ENCODE measurements at places on chromosomes 6 and 20.

DNA sequence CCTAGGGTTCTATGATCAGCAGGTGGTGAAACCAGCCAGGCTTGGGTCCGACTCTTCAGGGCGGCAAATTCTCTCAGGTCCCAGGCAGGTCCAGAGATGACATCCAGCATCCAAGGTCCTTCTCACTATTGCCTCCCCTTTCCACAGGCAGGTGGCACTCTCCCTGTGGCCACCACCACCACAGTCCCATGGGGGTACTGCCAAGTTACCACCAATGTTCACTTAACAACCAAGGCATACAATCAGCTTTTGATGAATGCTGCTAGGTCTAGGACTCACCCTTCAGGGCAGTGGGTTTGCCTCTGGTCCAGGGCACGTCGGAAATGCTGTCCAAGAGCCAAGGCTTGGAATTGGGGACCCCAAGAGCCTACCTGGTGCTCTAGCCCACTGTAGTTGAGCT, 40.4 kb upstream of the UTRN start:
- no peak for DNase-seq

- no peak for DNase-seq
These were observed 146.1 kb upstream of the LRFN2 start for GRCh38 chr6:40733290-40733689.

GRCh38 chr6:63821442-63821841, 185.8 kb downstream of the PHF3 start:
- DNase-seq = no peak

DNA sequence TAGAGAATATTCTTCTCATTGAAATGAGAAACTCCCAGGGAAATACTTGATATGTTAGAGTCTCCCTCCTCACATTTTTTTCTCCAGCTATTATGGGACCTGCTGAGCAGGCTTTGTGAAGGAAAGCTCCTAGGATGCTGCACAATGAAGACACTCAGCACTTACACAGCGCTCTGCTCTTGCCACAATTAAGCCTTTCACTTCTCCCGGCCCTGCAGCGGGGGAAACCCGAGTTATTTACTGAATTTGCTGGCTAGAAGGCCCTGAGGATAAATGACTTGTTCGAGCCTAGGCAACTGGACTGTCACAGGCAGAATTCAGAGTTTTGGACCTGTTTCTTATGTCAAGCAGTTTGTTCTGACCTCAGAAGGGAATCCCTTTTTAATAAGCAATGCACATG, 102.0 kb downstream of the MAP3K7 start:
- DNase-seq = no peak

DNA sequence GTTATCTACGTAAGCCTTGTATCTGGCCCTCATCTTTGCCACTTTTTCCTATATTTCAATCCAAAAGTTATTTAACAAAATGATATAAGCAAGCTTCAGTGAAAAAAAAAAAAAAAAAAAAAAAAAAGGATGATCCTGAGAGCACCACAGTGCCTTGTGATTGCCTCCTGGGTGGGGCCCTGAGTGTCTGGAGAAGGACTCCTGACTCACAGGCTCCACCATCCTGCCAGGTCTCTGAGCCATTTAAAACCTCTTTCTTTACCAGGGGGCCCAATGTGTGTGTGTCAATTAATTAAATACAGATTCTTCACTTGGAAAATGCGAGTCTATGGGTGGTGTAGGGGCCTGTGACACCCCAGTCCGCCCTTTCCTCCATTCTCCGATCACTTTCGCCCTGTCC, 105.2 kb downstream of the SMOC2 start:
- no peak for DNase-seq

DNA sequence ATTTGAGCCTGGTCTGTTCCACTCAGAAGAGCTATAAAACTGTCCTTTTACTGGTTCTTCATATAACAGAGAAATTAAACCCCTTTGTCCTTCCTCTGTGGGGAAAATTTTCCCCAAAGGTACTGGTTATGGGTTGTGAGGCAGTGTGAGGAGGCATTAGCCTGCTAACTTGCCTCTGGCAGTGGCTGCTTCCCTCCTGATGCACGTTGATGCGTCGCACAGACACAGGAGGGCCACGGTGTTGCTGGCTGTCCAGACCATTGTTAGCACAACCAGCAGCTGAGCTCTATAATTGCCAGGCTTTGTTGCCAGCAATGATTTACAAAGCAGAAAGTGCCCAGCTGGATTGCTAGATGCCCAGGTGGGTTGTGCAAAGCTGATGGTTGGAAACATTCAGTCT, 10.1 kb downstream of the AAR2 start:
- DNase-seq = no peak

- DNase-seq = no peak
These were observed 2.2 kb downstream of the SMLR1 start for GRCh38 chr6:130829333-130829910.

GRCh38 chr20:18628330-18628920, 40.6 kb downstream of the DTD1 start:
- DNase-seq = no peak

DNA sequence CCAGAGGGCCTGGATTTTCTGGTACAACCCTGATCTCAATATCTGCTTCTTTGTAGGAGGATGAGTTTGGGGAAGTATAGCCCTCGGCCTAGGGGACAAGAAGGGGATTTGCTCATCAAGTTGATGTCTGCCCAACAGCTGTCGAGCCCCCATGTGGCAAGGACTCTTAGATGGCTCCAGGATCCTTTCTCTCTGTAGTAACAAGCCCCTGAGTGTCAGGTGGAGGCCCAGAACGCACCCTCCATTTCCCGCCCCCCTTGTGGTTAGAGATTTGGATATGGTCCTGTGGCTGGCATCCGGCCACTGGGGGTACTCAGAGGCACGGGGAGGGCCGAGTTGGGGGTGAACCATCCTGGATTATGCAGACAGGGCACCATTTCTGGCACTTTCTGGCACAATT, 50.1 kb downstream of the CTCFL start:
- DNase-seq = no peak

- DNase-seq = no peak
These were observed 3.9 kb upstream of the SULF2 start for GRCh38 chr20:47789081-47789763.

GRCh38 chr6:109738667-109739066, 47.6 kb downstream of the FIG4 start:
- no peak for DNase-seq

GRCh38 chr6:119720160-119720559, 370.6 kb upstream of the MAN1A1 start:
- DNase-seq = no peak

- DNase-seq = no peak
These were observed 61.2 kb downstream of the VIP start for GRCh38 chr6:152811785-152812184.

GRCh38 chr20:18852318-18852717, 38.7 kb downstream of the SCP2D1 start:
- DNase-seq = no peak

- DNase-seq = no peak
These were observed 22.3 kb downstream of the HTR1E start for GRCh38 chr6:86959656-86960055.

DNA sequence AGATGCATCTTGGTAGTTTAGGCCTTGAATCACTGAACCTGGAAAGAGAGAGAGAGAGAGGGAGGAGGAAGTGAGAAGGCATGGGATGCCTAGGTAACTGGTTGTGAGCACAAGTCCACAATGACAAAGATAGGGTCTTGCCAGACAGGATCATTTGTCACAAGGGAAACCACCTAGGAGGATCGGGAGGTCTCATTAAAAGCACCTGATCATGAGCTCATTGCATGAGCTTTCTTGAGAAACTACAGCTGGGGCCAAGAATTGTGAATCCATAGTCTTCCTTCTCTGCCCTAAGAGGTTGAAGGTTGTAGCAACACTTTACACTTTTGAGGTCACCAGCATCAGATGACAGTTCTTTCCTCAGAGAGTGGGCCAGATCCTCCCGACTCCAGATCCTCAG, 195.7 kb downstream of the CD83 start:
- DNase-seq = no peak

GRCh38 chr6:17439243-17439993, 46.0 kb downstream of the CAP2 start:
- no peak for DNase-seq

GRCh38 chr20:40741507-40742106, 52.6 kb upstream of the MAFB start:
- DNase-seq = no peak

DNA sequence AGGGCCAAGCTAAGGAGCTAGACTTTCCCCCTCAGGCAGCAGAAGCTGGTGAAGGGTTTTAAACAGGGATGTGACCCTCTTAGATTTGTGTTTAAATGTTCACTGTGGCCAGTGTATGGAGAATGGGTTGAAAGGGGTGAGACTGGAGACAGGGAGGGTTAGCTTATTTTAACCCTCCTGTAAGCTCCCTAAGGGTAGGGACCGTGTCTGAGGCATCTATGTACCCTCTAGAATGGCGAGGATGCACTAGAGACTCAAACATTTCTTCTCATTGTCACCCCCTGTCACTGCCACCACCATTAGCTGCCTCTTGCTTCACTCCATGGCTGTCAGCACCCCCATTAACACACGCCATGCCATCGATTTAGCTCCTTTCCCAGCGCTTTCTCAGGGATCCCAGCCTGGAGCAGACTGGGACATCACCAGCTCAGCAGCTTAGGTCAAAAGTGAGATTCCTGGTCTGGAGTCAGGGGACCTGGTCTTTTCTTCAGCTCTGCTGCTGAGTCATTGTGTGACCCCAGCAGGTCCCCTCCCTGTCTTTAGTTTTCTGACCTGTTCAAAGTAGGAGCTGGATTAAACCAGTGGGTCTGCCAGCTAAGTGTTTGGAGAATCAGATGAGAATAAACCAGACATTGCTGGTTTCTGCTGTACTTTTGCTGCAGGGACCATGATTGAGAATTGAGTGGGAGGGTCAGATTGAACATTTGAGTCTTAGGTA, 1.1 kb upstream of the SLC22A7 start:
- no peak for DNase-seq

DNA sequence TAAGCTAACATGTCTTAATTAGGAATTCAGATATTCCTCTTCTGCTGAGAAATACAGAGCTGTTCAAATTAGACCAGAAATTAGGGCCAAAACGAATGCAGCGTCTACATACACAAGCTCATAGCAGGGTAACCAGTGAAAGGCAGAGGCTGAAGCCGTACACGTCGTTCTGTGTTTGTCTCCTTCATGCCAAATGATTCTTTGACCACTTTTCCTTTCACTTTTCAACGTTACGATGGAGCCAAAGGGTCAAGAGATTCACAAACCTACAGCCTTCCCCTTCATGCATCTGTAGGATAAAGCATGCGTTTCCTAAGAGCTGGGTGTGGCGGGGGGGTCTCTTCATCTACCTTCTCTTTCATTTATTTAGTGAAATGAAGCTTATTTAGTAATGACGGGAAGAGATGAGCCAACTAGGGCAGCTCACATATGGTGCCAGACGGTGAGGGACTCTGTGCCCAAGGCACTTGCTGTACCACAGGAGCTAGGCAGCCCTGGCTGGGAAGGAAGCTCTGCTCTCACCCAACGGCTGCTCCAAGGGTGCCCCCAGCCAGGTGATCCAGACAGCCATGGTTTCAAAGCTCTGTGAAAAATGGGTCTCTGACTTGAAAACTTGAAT, 178.0 kb downstream of the ATXN1 start:
- no peak for DNase-seq

GRCh38 chr20:63696306-63696627, 185 bp upstream of the TNFRSF6B start:
- DNase-seq = no peak

DNA sequence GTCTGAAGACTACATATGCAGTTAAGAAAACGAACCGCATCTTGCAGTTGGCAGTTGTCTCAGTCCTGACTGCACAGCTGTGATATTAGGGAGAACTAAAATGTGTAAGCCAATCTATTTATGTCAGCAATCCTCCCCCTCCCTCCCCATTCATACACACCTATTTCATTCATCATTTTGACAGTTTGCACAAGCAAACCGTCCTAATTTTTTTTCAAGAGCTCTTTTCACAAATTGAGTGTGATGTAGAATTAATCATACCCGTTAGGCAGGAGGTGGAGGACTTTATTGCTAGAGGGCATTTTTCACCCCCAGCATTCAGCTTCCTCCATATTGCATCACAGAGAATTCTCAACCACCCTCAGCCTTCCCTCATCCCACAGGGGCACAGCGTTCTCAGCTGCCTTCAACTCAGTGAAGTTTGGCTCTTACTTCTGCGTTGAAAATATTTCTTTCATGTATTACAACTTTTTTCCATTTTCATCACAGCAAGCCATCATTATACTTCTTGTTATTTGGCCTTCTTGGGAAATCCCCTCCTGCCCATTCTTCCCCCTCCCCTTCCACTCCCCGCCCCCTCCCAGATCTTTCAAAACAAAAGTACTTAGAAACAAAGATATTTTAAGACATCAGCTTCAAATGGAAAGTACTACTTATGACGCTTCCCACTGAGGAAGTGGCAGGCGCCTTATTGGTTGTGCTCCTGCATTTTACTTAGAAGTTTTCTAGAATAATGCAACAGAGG, 37.5 kb downstream of the NOX3 start:
- DNase-seq = no peak

GRCh38 chr6:142429195-142429594, 127.4 kb downstream of the ADGRG6 start:
- DNase-seq = no peak

DNA sequence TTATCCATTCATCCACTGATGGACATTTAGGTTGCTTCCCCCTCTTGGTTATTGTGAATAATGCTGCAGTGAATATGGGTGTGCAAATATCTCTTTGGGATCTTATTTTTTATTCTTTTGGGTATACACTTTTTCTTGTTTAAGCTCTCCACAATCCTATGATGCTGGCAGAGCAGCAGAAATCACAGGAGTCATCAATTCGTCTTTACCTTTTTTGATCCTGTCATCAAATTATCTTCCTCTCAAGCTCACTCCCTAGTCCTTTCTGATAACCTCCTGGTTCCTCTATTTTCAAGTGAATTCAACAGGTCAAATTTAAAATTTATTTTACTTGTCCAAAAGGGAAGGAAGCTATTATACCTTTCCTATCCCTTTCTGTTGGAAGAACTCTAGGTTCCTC, 89.1 kb downstream of the PLCG1 start:
- DNase-seq = no peak

DNA sequence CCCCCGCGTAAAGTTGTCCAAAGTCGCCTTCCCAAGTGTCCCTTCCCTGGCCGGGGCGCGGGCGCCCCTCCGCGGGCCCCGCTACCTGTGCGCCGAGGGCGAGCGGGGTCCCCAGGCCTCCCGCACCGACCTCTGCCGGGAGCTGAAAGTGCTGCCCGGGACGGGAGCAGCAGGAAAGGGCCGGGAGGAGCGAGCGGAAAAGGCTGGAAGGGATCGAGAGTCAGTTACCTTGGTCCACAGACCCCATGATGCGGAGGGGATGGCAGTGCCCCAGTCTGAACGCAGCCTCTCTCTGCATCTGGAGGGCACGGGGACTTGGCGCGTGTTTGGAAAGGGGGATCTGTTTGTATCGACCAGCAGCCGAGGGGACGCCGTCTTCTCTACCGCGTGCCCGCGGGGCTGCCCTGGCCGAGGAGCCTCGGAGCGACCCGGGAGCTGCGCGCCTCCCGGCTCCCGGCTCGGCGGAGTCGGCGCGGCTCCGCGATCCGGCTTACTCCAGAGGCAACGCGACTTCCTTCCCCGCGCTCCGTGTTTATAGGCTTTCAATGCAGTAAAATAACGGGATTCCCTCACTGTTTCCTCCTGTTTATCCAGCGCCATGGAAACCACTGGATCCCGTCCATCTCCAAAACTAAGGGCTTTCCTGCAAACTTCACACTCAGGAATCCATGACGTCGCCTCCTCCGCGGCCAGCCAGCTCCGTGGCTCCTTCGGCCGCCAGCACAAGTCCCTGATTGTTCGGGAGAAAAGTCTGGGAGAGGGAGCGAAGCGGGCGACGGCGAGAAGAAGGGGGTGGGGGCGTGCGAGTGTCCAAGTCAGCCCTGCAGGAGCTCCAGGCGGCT, 20.0 kb upstream of the NFATC2 start:
- DNase-seq = no peak

GRCh38 chr6:54135665-54136369, 24.6 kb downstream of the MLIP start:
- no peak for DNase-seq

- no peak for DNase-seq
These were observed 128.1 kb downstream of the FYN start for GRCh38 chr6:111745186-111745585.

Measured in GF-D8 (cell line).